Placental pericyte (primary cell): ENCODE measurements at places on chromosomes 2 and 18. TPM values are rescaled to one million over a fixed set of nuclear protein-coding genes. Genes with fewer than 3 reads are reported as not detected.

ZNF892 gene
- total RNA-seq = 2.4 and 3.6 TPM in 2 replicates

TSPYL6 gene
- total RNA-seq = not detected in 2 replicates

TGFA gene
- total RNA-seq = not detected in 2 replicates

SYT4 gene
- total RNA-seq = not detected in 2 replicates
